ENCODE measurements at places on chromosomes 7 and 10. TPM values are rescaled to one million over a fixed set of nuclear protein-coding genes. Genes with fewer than 3 reads are reported as not detected.

- peak; percentile 89 for DNase-seq
Measured at GRCh38 chr7:108455551-108455997, 662 bp downstream of the NRCAM start.

TRAPPC14 gene
- 7.1 TPM for total RNA-seq

FGFR2 gene
- total RNA-seq = 13.8 TPM

DNA sequence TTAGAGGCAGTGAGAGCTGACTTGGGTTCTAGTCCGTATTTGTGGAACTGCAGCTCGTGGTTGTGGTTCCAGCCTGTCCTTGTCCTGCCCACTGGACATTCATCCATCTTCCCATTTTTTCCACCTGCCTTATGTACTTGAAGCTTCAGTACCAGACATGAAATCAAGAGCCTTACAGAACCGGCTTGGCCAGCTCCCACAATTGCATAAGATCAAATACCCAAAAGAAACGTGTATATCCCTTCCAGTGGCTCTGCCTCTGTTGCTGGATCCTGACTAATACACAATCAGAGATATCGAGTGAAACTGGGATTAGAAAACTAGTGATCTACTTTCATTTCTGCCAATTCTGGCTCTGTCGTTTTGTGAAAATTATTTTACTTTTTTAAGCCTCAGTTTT is 23.8 kb upstream of the LIPA start:
- DNase-seq = no peak

- no peak for DNase-seq
Measured at GRCh38 chr7:54166419-54166818, 375.8 kb upstream of the VSTM2A start.

DNA sequence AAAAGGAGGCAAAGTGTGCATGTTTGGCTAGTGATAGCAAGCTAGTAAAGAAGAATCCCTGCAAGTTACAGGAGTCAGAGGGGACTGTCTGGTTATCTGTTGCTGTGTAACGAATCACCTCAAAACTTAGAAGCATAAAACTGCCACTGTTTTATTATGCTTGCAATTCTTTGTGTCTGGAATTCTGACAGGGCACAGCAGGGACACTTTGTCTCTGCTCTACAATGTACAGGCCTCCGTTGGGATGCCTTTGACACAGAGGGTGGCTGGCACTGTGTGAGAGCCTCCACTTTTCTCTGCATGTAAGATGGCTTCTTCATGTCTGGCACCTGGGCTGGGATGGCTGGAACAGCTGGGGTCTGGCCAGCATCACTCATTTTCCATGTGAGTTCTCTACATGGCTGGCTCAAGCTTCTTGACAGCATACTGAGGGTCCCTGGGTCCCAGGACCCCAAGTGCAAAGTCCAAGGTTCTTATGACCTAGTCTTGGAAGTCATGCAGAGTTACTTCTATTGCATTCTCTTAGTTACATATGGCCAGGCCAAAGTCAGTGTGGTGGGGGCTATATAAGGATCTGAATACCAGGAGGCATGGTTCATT is 276.9 kb downstream of the RPS24 start:
- DNase-seq = no peak

GRCh38 chr10:30387646-30388243 is 38.7 kb upstream of the MTPAP start:
- peak; percentile 73 for DNase-seq

DNA sequence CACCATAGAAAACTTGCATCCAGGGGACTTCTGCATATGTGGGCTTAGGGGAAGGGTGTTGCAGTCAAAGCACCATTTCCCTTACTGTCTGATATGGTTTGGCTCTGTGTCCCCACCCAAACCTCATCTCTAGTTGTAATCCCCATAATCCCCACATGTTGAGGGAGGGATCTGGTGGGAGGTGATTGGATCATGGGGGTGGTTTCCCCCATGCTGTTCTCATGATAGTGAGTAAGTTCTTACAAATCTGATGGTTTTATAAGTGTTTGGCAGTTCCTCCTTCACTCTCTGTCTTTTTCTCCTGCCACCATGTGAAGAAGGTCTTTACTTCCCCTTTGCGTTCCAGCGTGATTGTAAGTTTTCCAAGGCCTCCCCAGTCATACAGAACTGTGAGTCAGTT is 177.4 kb downstream of the ADK start:
- no peak for DNase-seq

ADAP1 gene
- 2.2 TPM for total RNA-seq

- DNase-seq = no peak
Measured at GRCh38 chr7:151091431-151091830, 5.2 kb downstream of the AGAP3 start.

BLNK gene
- total RNA-seq = 0.36 TPM

EBLN1 gene
- not detected for total RNA-seq

GRCh38 chr10:64430690-64431323 is 909.6 kb downstream of the REEP3 start:
- DNase-seq = no peak

- DNase-seq = no peak
Measured at GRCh38 chr7:158164101-158165095, 423.2 kb downstream of the PTPRN2 start.

DNA sequence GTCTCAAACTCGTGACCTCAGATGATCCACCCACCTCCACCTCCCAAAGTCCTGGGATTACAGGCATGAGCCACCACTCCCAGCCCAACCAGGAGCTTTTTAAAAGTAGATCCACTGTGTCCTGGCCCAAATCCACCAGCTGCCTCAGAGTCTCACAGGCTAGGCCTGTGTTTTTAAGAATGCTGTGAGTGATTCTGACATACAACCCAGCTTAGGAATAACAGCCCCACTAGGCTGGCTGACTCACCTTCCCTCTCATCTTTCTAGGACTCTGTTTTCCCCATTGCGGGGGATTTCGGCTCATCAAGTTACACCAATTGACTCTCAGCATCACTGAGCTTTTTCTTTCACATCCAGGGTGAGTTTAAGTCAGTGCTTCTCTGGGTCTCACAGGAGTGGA is 207.6 kb downstream of the SKIDA1 start:
- peak; percentile 93 for DNase-seq

GRCh38 chr10:111709603-111710002 is 474.0 kb downstream of the GPAM start:
- DNase-seq = no peak

- DNase-seq = peak; percentile 91
Measured at GRCh38 chr10:30820261-30820991, 190.9 kb upstream of the LYZL2 start.

SPDYE9 gene
- total RNA-seq = not detected

DNA sequence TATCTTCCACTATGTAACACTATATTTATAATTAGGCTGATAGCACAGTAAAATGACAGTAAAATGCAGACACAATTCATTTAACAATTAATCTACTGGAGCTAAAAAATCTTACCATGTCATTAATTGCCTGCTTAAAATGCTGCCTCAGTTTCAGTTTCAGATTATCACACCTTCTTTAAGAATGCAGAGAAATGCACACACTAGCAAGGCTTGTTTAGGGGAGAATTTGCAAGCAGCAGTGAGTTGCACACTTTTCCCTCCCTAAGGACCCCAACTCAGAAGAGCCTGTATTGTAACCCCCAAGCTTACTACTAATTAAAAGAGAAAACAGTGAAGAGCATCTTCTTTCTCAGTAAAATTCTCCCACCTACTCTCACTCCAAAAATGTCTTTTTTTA is 79.7 kb upstream of the KCNIP2 start:
- DNase-seq = no peak

GRK5 gene
- total RNA-seq = 1.5 TPM

DNA sequence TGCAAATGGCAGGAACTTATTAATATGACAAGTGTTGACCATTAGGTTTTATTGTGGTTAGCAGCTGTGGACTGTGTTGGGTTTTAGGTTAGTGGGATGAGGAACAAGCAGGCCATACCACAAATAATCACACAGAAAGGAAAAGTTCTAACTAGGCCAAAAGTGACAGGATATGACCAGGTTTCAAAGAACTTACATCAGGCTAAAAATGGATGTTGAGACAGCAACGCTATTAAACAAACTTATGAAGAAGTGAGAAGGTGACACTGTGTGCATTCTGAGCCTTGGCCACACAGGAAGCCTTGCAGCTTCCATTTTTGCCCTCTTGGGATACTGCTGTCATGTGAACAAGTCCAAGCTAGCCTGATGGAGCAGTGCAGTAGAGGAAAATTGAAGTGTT is 568.8 kb downstream of the HTR7 start:
- DNase-seq = peak; percentile 36

DNA sequence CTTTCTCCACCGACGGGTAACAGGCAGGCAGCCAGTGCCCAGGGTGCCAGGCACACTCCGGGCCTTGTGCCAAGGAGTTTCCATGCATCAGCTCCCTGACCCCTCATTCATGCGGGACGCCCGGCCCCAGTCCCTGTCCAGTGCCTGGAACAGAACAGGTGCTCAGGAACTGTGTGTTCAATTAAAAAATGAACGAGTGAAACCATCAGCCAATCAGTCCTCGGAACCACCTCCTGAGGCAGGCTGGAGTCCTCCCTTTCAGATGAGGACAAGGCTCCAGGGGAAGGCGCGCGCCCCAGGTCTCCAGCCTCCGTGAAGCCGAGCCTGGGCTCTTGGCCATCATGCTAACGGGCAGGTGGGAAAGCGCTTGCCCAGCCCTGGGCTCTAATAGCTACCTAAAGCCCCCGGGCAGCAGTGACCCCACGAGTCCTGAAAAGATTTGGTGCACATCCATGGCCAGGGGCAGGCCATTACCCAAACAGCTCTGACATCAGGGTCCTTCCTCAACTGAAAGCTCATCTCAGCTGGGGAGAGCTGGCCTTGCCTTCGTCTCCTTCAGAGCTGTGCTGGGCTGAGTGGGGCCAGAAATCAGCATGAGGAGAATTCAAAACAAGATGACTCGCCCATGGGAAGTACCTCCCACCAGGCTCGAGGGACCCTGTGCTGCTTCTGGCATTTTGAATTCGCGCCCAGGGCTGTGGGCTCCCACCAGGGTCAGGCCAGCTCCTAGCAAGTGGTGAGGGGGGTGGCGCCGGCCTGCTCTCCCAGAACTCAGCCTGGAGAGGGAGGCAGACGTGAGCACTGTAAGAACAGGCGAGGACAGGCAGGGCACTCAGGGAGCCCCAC is 200.5 kb downstream of the MAD1L1 start:
- peak; percentile 79 for DNase-seq

DNA sequence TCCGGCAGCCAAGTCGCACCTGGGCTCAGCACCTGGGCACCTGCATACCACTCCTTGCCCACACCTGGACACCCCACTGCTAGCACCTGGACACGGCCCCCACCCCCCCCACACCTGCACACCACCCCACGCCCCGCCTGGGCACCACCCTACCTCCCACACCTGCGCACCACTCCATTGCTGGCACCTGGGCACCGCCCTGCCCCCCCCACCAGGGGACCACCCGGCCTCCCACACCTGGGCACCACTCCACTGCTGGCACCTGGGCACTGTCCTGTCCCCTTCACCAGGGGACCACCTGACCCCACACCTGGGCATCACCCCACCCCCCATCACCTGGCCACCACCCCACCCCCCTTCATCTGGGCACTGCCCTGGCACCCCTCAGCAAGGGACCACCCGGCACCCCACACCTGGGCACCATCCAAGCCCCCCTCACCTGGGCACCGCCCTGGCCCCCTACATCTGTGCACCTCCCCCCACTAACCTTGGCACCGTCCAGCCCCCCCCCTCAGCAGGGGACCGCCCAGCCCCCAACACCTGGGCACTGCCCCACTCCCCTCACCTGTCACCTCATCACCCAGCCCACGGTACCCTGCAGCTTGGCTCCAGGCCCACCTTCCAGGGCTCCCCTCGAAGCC is 33.8 kb upstream of the RNF32 start:
- peak; percentile 27 for DNase-seq

- no peak for DNase-seq
Measured at GRCh38 chr7:103717574-103717973, 271.6 kb upstream of the SLC26A5 start.

- DNase-seq = peak; percentile 96
Measured at GRCh38 chr10:129888784-129889616, 75.1 kb downstream of the EBF3 start.

TRIL gene
- 0.29 TPM for total RNA-seq

CPN1 gene
- total RNA-seq = not detected

DNA sequence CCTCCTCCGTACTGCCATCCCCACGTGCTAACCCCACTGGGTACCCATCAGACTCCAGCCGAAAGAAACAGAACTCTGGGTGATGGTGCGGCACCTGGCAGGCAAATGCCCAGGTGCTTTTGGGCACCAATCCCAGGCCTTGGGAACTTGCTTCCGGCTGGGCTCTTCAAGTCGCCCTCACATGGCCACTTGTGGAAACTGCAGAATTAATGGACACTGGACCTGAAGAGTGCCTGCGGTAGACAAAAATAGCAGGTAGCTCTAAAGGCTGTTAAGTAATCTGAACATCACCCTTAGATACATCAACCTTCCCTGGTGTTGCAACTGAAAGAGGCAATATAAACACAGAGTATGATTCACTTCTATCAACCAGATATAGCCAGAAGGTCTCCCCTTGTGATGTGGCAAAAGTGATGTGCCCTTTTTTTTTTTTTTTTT is 644.4 kb downstream of the GRM8 start:
- DNase-seq = no peak

CADPS2 gene
- total RNA-seq = 26.2 TPM

BEND7 gene
- 9.0 TPM for total RNA-seq

CDC14C gene
- 0.29 TPM for total RNA-seq

- DNase-seq = peak; percentile 88
Measured at GRCh38 chr7:129875745-129876411, 76.9 kb downstream of the UBE2H start.

DNA sequence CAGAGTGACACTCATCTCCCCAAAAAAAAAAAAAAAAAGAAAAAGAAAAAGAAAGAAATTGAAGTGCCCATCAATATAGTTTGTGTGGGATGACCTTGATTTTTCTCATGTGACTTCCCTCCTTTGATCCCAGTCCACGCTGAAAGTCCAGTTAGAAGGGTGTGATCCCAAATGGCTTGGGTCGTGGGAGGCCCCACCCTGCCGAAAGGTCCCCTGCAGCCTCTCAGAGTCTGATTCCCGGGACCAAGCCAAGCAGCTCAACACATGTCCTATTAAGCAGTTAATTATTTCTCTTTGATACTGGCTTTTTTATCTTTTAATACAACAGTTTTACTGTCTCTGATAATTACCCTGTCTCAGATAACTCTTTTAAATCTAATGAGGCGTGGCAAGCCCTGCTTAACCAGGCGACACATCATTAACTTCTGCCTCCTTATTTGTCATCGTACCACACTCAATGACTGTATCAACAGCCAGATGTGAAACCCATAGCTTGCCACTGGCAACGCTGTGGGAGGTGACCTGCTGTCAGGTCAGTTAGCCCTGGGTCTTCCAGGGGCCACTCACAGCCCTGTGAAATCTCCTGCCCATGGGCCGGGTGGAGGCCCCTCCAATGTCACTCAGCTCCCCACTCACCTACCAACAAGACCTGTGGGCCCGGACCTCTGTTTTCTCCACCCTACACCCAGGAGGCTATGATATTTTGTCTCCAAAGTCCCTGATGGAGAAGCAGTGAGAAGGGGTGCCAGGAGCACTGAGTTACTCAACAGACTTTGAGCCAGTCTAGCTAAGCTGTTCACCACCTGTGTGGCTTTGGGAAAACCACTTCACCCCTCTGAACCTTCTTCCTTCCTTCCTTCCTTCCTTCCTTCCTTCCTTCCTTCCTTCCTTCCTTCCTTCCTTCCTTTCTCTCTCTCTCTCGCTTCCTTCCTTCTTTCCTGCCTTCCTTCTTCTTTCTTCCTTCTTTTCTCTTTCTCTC is 110.0 kb upstream of the SFMBT2 start:
- no peak for DNase-seq

Data from osteoblast (primary cell).